Uterus (tissue), 4 donors: ENCODE measurements at places on chromosomes 4 and X. TPM values are rescaled to one million over a fixed set of nuclear protein-coding genes. Genes with fewer than 3 reads are reported as not detected.

Gene CXCL13
- total RNA-seq, result not detected

Gene RAI2
- 80.1 TPM for total RNA-seq

Gene SSX1
- total RNA-seq, result not detected

Gene CCDC120
- 4.4 TPM for total RNA-seq

Gene RTL5
- total RNA-seq, result 23.3 TPM

Gene CLDN34
- total RNA-seq, result not detected

Gene SGCB
- total RNA-seq, result 61.6 TPM

DNA sequence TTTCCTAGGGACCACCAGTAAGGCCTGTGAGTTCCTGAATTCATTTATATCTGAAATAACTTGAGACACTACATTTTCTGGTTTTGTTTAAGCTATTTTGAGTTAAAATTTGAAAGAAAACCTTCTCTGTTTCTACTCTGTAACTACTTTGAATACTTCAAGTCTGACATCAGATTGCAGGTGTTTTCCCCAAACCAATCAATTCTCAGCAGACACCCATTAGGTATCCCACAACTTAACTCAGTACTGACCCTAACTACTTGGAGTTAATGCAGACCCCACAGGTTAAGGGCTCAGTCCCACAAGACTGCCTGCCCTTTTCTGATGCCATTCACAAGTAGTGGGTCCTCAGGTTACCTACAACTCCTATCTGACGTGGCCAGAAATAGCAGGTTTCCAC lies 1100.0 kb upstream of the SLIT2 start:
- no peak for DNase-seq
- H3K36me3 ChIP-seq, result no peaks in the 10 kb centered on the region
- no peaks in the 10 kb centered on the region for H3K27me3 ChIP-seq
- no peaks in the 10 kb centered on the region for H3K4me1 ChIP-seq
- H3K4me3 ChIP-seq, result no peak overlapping the region
- H3K27ac ChIP-seq, result no peak overlapping the region

GRCh38 chr4:108433832-108434231 lies 186.5 kb upstream of the RPL34 start:
- H3K27ac ChIP-seq, result no peak overlapping the region
- no peaks in the 10 kb centered on the region for H3K27me3 ChIP-seq
- no peak overlapping the region for H3K4me3 ChIP-seq

- H3K4me3 ChIP-seq, result no peak overlapping the region
- no peak overlapping the region for H3K27ac ChIP-seq
- DNase-seq, result no peak
- H3K4me1 ChIP-seq, result no peaks in the 10 kb centered on the region
- no peaks in the 10 kb centered on the region for H3K27me3 ChIP-seq
Observed at GRCh38 chrX:6292599-6292998, 63.9 kb upstream of the NLGN4X start.

GRCh38 chrX:37685381-37686359 lies at the start of gene XK:
XK (plus strand) TSS chrX:37685791; CDS start chrX:37685962, 171 bp downstream.
- no peak within 1 kb of the TSS for H3K4me3 ChIP-seq
- peaks cover 4% of the 10 kb centered on the region for H3K27me3 ChIP-seq
- no peaks in the 10 kb centered on the region for H3K36me3 ChIP-seq
- H3K27ac ChIP-seq, result peak within 1 kb of the TSS; percentile 27
- H3K4me1 ChIP-seq, result no peaks in the 10 kb centered on the region
- DNase-seq, result peak; percentile 28

DNA sequence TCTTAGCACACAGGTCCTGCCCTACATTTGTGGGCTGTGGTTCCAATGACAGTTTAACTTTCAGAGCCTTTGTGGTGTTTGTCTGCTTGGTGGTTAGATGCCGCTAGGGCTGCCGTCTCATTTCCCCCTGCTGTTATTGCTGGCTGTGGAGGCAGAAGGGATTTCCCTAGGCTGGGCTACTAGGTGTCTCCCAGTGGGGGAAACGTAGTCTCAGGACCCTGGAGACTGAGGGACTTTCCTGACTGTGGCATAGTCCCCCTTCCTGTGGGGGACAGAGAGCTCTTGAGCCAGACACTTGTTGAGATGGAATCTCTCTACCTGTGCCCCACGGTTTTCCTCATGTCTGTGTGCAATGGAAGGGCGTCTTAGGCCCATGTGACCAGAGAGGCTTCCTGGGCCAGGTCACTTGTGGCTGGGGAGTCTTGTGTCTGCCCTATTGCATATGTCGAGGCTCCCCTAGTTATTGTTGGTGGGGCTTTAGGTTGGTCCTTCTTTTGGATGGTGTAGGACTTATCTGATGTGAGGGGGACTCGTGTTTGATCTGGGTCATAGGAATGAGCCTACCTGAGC lies 68.2 kb downstream of the ARHGAP10 start:
- H3K27me3 ChIP-seq, result no peaks in the 10 kb centered on the region
- H3K27ac ChIP-seq, result no peak overlapping the region
- no peaks in the 10 kb centered on the region for H3K4me1 ChIP-seq

DNA sequence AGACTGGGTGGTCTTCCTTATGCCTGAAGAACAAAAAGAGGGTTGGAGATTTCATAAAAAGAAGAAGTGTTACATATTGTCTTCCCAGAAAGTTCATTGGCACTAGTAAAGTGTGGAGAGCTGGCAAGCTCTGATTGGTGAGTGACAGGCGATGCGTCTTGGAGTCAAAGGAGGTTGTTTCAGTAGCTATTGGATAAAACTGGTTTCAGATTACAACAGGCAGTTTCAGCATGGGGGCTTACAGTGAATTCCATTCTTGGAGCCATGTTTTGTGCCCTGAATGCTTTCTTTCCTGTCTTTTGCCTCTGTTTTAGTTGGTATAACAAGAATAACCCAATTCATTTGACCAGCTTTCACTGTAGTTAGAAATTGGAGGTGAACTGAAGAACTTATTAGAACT lies 750.5 kb downstream of the ADGRL3 start:
- H3K27ac ChIP-seq, result no peak overlapping the region
- no peaks in the 10 kb centered on the region for H3K36me3 ChIP-seq
- H3K27me3 ChIP-seq, result no peaks in the 10 kb centered on the region
- DNase-seq, result no peak
- no peak overlapping the region for H3K4me3 ChIP-seq

DNA sequence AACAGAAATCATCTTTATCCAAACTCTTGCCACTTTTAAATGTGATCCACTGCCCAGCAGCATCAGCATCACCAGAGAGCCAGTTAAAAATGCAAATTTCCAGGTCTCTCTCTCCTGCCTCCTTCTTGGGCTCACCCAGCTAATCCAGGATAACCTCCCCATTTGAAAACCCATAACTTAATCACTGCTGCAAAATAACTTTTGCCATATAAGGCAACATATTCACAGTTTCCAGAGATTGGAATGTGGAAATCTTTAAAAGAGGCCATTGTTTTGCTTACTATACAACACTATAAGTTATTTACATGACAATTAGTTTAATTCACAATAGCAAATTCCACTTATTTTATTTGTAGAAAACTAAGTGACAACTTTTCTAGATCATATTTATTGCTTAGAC lies 4.8 kb upstream of the EXOSC9 start:
- no peaks in the 10 kb centered on the region for H3K4me1 ChIP-seq
- no peaks in the 10 kb centered on the region for H3K36me3 ChIP-seq
- DNase-seq, result no peak
- H3K27ac ChIP-seq, result no peak overlapping the region

DNA sequence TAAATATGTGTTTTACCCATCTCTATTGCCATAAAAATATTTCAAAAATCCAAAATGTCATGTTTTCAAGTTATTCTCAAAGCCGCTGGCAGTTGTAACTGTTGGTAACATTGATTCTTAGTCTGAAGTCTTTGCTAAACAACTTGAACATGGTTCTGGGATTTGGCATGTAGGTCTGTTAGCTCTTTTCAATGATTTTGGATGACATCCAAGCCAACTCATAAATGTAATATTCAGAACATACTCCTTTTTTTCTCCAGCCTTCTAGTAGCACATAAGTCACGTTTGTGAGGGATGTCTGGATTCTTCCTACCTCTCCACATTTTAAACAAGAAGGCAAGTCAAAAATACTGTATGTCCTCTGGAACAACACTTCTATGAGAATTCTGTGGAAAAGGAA lies 305.3 kb downstream of the PRR32 start:
- no peaks in the 10 kb centered on the region for H3K4me1 ChIP-seq
- no peak for DNase-seq
- no peak overlapping the region for H3K4me3 ChIP-seq
- no peaks in the 10 kb centered on the region for H3K27me3 ChIP-seq
- no peak overlapping the region for H3K27ac ChIP-seq

GRCh38 chrX:48753708-48754228 lies 7.8 kb upstream of the GLOD5 start:
- no peaks in the 10 kb centered on the region for H3K27me3 ChIP-seq
- no peak overlapping the region for H3K4me3 ChIP-seq
- H3K27ac ChIP-seq, result no peak overlapping the region
- no peak for DNase-seq
- H3K36me3 ChIP-seq, result no peaks in the 10 kb centered on the region
- H3K4me1 ChIP-seq, result no peaks in the 10 kb centered on the region

GRCh38 chr4:23890369-23891063 lies 669 bp upstream of the PPARGC1A start:
- DNase-seq, result no peak
- H3K27me3 ChIP-seq, result no peaks in the 10 kb centered on the region
- no peaks in the 10 kb centered on the region for H3K4me1 ChIP-seq
- peak overlapping the region; percentile 56 for H3K27ac ChIP-seq
- H3K36me3 ChIP-seq, result no peaks in the 10 kb centered on the region
- peak overlapping the region; percentile 42 for H3K4me3 ChIP-seq

GRCh38 chr4:90027565-90027964 lies 99.6 kb upstream of the CCSER1 start:
- no peaks in the 10 kb centered on the region for H3K36me3 ChIP-seq
- no peak overlapping the region for H3K4me3 ChIP-seq
- no peak overlapping the region for H3K27ac ChIP-seq
- no peaks in the 10 kb centered on the region for H3K4me1 ChIP-seq
- no peaks in the 10 kb centered on the region for H3K27me3 ChIP-seq

DNA sequence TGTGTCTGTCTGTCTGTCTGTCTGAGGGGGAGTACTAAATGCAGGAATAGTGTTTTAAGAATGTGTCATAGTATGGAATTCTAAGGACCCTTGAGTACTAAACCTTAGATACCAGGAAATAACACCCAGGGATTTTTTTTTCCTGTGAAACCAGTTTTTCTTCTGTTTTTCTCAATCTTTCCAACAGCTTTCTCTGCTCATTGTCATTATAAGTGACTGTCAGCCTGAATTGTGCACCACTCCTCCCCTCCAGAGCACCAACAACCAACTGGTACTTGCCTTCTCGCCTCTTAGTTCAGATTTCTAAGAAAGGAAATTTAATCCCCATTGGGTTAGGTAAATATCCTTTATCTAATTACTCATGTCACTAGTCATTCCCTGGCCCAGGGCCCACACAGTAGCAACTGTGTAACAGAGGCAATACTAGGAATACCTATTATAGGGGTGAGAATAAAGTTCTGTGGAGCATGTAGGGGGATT lies 320.6 kb downstream of the ADGRL3 start:
- no peaks in the 10 kb centered on the region for H3K4me1 ChIP-seq
- DNase-seq, result no peak
- no peaks in the 10 kb centered on the region for H3K27me3 ChIP-seq
- H3K4me3 ChIP-seq, result no peak overlapping the region

GRCh38 chr4:141020801-141021261 lies 112.4 kb downstream of the RNF150 start:
- H3K27ac ChIP-seq, result peak overlapping the region; percentile 48
- no peaks in the 10 kb centered on the region for H3K36me3 ChIP-seq
- H3K4me3 ChIP-seq, result no peak overlapping the region
- H3K4me1 ChIP-seq, result peaks cover 5% of the 10 kb centered on the region
- no peaks in the 10 kb centered on the region for H3K27me3 ChIP-seq
- DNase-seq, result no peak

DNA sequence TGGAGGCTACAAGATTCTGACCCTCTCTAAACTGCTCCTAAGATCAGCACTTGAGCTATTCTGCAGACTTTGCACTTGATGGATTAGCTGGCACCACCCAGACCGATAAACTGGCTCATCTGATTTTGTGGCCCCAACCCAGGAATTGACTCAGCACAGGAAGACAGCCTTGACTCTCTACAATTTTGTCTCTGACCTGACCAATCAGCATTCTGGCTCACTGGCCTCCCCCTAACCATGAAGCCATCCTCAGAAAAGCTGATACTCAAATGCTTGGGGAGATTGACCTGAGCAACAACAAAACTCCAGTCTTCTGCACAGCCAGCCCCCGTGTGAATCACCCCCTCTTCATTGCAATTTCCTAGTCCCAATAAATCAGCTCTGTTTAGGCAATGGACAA lies 195.4 kb upstream of the PPP1R2C start:
- H3K4me1 ChIP-seq, result no peaks in the 10 kb centered on the region
- no peak overlapping the region for H3K27ac ChIP-seq

GRCh38 chrX:31543634-31544033 lies 471.8 kb upstream of the FTHL17 start:
- no peak overlapping the region for H3K27ac ChIP-seq
- no peaks in the 10 kb centered on the region for H3K36me3 ChIP-seq

GRCh38 chr4:4316150-4316495 lies 26.1 kb downstream of the ZBTB49 start:
- no peaks in the 10 kb centered on the region for H3K36me3 ChIP-seq
- no peak overlapping the region for H3K27ac ChIP-seq
- no peak for DNase-seq
- H3K4me3 ChIP-seq, result no peak overlapping the region
- no peaks in the 10 kb centered on the region for H3K4me1 ChIP-seq
- no peaks in the 10 kb centered on the region for H3K27me3 ChIP-seq

- H3K4me1 ChIP-seq, result no peaks in the 10 kb centered on the region
- no peak overlapping the region for H3K27ac ChIP-seq
- DNase-seq, result no peak
- no peaks in the 10 kb centered on the region for H3K36me3 ChIP-seq
Observed at GRCh38 chr4:123093236-123093635, 170.8 kb upstream of the NUDT6 start.

GRCh38 chrX:47498411-47498810 lies 15.4 kb upstream of the ZNF41 start:
- H3K27ac ChIP-seq, result no peak overlapping the region
- H3K27me3 ChIP-seq, result no peaks in the 10 kb centered on the region
- no peaks in the 10 kb centered on the region for H3K4me1 ChIP-seq
- H3K36me3 ChIP-seq, result no peaks in the 10 kb centered on the region
- DNase-seq, result no peak

- DNase-seq, result no peak
- no peak overlapping the region for H3K27ac ChIP-seq
- no peaks in the 10 kb centered on the region for H3K4me1 ChIP-seq
Observed at GRCh38 chr4:13829457-13829856, 201.9 kb upstream of the BOD1L1 start.

GRCh38 chrX:70022616-70023015 lies 27.1 kb downstream of the AWAT2 start:
- no peak overlapping the region for H3K4me3 ChIP-seq
- DNase-seq, result no peak
- H3K27me3 ChIP-seq, result no peaks in the 10 kb centered on the region
- no peaks in the 10 kb centered on the region for H3K36me3 ChIP-seq
- H3K27ac ChIP-seq, result no peak overlapping the region
